Stimulated activated CD8-positive, alpha-beta memory T cell treated with anti-CD3 and anti-CD28 coated beads, Interleukin-15, amount 100 ng/mL, for 24 hours (primary cell): ENCODE measurements at places on chromosomes 16 and 17.

- DNase-seq: no peak
These were observed 412 bp upstream of the ADGRG3 start for GRCh38 chr16:57667526-57668262.

GRCh38 chr16:77499373-77500285 is 64.8 kb upstream of the ADAMTS18 start:
- DNase-seq: no peak

- no peak for DNase-seq
These were observed 234.5 kb downstream of the SEC14L1 start for GRCh38 chr17:77375108-77375916.

DNA sequence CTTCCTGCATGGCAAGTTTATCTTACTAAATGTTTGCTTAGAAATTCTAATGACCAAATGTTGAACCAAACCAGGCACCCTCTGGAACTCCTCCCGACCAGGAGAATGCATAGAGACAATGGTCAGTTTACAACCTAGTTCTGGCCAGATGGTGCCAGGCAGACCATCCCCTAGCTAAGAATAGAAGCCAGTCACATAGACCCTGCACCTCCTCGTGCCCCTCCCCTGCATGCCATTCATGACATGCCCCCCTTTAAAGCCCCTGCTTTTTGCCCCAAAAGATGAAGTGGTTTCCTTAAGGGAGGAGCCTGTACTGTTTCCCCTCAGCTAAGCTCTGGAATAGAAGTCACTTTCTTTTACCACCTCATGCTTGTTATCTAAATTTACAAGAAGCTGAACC is 6.6 kb upstream of the CPHXL start:
- DNase-seq: no peak

- DNase-seq: no peak
These were observed 51.5 kb downstream of the HIC1 start for GRCh38 chr17:2106308-2106955.
